CD4-positive, alpha-beta T cell treated with Interleukin-4 for 1 hour (primary cell): ENCODE measurements at places on chromosomes 13 and 19.

GRCh38 chr13:77918391-77919245 is at the start of gene EDNRB:
TSS of gene EDNRB (minus strand) at chr13:77918831. CDS start at chr13:77918573, 258 bp downstream.
- DNase-seq: no peak

GRCh38 chr19:47045867-47046470 is 2.5 kb downstream of the TMEM160 start:
- DNase-seq: no peak

- no peak for DNase-seq
Measured at GRCh38 chr13:28651810-28652401, 7.0 kb upstream of the POMP start.

DNA sequence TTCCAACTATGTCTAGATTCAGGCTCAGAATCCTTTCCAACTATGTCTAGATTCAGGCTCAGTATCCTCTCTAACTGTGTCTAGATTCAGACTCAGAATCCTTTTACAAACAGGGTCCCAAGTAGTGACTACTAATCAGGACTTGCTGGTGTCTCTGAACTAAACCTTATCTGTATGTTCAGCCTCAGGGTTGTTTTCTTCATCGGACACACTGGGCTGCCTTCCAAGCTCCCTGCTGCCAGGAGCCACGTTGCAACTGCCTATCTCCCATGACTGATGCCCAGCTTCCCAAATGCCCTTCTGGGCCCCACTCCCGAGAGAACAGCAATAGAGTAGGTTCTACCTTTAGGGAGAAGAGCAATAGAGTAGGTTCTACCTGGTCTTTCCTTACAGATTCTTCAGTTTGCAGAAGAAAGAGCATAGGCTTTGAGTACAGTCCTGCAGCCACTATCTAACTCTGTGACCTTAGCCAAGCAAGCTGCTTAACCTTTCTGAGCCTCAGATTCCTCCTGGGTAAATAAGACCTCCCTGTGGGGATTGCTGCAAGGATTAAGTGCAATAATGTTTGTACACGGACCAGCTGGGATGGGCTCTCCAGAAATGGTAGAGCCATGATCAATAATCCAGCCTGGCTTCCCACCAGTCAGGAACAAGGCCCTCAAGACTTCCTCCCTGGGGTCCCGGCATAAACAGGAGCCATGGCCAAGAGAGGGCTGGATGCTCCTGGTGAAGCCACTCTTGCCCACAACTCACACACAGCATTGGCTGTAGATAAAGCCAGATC is 61.5 kb downstream of the ZIC5 start:
- no peak for DNase-seq

DNA sequence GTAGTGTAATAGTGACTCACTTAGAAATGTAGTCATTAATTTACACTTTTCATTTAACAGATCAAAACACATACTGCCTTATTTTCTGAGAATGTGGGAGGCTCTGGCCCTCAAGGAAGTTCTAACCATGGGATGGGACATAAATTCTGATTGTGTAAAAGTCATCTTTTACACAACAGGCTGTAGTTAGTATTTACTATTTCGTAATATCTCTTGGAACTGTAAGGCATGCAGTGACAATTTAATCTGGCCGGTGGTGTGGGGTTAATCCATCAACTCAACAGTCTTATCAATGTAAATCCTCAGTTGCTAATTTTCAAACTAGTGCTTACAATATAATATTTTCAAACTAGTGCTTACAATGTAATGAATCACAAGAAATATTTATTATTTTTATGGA is 1599.2 kb downstream of the EFNB2 start:
- DNase-seq: no peak

- no peak for DNase-seq
Measured at GRCh38 chr13:111936267-111936925, 130.6 kb upstream of the SOX1 start.

DNA sequence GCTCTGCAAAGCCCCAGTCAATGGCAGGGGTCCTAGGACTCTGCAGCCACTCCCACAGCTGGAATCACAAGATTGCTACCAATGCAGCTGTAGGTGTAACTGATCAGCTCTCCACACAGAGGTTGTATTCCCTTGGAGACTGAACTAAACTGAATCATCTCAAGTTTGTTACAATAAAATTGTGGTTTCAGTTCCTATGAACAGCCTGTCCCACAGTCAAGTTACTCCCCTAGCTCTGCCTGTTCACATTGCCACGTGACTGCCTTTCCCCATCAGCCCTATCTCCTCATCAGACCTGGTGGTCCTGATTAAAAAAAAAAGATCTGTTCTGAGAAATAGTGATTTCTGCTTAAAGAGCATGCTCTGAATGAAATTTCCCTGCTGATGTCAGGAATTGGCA is 287.9 kb upstream of the NBEA start:
- DNase-seq: no peak

- no peak for DNase-seq
Measured at GRCh38 chr13:95896301-95896700, 156.9 kb downstream of the UGGT2 start.

DNA sequence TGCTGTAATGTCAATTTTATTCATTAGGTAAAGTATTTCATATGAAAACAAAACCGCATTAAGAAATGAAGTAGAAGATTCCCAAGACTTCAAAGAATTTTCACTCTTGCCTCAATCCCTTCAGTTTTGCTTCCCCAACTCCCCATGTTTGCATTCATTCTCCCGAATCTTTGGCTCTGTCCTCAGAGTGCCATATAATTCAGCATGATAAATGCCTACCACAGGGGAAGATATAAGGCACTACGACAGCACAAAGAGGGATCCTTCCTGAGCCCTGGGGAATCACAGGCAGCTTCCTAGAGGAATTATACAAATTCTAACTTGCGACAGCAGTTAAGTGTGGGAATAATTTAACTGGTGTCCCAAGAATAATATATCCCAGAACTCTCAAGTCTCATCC is 68.5 kb downstream of the TSC22D1 start:
- no peak for DNase-seq

DNA sequence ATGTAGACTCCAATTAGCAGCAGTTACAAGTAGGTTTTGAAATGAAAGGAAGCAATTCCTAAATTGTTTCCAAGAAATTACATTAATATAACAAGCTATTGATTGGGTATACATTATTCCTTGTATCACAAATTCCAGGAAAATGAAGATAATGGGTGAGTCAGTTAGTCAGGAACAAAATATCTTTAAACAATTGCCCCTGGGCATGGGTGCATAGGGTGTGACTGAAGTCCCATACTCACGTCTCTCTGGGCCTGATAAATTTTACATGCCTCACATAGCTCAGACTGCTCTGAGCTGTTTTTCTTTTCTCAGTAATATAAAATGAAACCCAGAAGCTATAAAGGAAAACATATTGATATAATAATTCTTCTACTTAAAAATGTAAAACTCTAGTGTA is 87.8 kb downstream of the FNDC3A start:
- no peak for DNase-seq

GRCh38 chr13:51050021-51050830 is 60.8 kb downstream of the C13orf42 start:
- DNase-seq: no peak

- no peak for DNase-seq
Measured at GRCh38 chr19:15210323-15210781, 9.6 kb upstream of the NOTCH3 start.

DNA sequence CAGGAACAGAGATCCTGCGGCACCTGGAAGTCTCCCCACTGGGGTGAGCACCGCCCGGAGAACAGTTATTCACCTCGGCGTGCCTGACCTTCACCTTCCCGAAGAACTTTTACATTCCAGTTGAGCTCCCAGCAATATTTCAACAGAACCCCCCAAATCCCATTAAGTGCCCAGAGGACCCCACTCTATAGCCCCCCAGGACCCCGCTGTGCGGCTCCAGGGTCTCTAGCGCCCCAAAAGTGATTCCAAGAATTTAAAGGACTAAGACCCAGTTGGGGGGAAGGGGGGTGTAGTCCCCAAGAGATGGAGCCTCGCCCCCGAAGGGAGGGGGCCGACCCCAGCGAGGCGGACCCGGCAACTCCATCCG is 480 bp downstream of the GPR108 start:
- no peak for DNase-seq

GRCh38 chr19:18651733-18652132 is 14.9 kb downstream of the KLHL26 start:
- DNase-seq: no peak

DNA sequence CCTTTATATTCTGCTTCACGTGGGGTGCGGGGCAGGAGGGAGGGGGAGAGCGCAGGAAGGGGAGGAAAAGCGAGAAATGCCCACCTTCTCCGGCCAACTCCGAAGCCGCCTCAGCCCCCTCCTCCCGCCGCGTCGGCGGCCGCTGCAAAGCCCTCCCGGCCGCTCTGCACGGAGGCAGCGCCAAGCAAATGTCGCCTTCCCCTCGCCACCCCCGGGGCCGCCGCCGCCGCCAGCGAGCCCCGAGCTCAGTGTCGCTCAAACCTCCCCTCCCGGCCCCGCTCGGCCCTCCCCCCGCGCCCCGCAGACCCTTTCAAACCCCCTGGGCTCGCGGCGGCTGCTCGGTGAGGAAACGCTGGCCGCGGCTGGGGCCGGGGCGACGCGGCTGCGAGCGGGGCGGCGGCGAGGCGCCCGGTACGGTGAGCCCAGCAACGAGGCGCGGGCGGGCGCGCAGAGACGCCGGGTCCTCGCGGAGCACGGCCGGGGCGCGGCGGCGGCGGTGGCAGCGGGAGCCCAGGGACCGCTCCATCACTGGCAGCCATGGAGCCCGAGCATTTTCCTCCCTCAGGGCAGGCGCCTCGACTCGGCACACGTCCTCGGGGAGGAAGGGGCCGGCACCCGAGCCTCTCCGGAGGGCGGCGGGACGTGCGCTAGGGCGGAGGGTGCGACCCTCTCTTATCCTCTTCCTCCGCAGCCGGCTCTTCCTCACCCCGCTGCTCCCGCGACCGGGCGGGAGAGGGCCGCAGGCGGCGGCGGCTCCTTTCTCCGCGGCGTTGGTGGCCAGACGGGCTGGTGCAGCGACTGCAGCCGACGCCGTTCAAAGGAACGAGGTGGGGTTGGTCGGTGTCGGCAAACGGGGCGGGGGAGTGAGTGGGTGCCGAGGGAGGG is 463 bp upstream of the TSC22D1 start:
- peak; percentile 26 for DNase-seq

DNA sequence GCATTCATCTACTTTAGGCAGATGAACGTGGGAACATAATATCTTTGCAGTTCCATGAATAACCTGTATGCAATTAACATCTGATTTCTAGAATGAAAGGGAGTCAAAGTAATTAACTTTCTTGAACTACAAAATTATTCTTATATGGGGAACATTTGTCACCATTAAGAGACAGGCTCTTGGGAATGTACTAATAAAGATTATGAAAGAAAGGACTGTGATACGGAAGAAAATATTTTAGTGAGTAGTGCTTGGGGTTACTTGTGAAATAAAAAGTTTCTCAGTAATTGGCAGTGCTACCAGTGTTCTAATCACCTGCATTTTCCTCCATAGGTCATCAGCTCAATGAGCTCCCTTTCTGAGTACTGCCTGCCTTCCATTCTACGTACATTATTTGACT is 85.4 kb downstream of the FRY start:
- DNase-seq: no peak

DNA sequence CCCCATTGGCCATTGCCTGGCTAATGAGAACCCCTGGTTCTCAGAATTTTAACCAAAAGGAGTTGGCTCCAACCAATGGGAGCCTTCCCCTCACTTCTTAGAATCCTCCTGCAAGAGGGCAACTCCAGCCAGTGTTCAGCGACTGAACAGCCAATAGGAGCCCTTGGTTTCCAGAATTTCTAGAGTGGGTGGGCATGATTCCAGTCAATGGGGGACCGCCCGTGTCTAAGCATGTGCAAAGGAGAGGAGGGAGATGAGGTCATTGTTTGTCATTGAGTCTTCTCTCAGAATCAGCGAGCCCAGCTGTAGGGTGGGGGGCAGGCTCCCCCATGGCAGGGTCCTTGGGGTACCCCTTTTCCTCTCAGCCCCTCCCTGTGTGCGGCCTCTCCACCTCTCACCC is 9.5 kb upstream of the SWSAP1 start:
- no peak for DNase-seq

- no peak for DNase-seq
Measured at GRCh38 chr13:31444266-31444856, 244.6 kb downstream of the B3GLCT start.

GRCh38 chr19:54668353-54668752 is 5.6 kb downstream of the LILRB4 start:
- DNase-seq: no peak

DNA sequence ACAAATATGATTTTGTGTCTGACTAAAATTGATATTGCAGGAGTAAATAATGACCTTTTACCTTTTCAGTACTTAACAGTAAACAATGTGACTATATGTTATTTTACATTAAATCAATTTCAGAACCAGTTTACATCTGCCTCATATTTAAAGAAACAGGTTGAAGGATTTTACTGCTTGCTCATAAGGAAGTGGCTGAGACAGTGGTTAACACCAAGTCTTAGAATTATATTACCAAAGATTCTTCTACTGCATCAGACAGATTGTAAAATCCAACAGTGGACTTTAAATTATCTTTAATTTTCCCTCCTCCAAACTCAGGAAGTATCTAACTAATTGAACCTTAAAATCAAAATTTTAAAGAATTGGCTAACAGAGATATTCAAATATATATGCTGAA is 1929.9 kb downstream of the PCDH9 start:
- DNase-seq: no peak

DNA sequence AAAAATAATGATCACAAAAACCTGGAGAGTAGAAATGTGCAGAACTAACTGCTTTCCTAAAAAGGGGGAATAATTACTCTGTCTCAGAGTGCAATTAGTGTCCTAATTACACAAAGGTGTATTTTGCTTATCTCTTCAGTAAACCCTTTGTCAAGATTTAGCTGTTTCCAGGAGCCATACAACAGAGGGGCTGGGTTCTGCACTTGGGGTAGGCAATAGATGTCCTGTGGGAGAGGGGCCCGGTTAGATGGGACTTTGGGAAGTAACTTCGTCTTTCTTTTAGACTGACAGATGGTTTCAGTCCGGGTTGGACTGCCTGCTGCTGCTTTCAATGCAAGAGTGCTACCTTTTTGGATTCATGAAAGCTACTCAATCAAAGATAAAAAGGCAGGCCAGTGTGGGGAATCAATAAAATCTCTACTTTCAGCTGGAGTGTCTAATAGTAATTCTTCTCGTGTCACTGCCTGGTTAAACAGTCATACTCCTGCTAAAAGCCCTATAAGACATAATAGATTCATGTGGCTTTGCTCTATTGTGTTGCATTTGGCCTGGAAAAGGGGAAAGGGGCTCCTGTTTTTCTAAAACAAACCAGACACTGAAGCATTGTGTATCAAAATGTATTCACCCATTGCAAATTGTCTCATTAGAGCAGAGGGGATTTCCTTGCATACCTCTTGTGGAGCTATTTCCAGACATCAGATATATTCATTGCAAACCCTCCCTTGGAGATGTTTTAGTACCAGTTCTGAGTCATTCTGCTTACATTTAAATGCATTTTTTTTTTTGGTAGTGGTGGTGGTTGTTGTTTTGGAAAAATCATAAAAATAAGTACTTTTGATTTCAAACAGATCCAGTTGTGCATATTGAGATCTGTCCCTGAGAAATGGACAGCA is 83.3 kb upstream of the PCDH8 start:
- no peak for DNase-seq
